ENCODE measurements at places on chromosomes 6 and 20.

- no peak for DNase-seq
Observed at GRCh38 chr20:16095226-16095625, 478.0 kb downstream of the KIF16B start.

DNA sequence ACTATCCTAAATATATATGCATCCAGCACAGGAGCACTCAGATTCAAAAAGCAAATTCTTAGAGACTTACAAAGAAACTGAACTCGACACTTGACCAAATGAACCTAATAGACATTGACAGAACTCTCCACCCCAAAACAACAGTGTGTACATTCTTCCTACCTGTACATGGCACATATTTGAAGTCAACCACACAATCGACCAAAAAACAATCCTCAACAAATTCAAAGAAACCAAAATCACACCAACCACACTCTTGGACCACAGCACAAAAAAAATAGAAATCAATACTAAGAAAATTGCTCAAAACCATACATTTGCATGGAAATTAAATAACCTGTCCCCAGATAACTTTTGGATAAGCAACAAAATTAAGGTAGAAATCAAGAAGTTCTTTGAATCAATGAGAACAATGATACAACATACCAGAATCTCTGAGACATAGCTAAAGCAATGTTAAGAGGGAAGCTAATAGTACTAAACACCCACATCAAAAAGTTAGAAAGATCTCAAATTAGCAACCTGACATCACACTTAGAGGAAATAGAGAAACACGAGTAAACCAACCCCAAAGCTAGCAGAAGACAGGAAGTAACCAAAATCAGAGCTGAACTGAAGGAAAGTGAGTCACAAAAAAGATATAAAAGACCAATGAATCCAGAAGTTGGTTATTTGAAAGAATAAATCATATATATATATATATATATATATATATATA lies 12.5 kb upstream of the TREM1 start:
- no peak for DNase-seq

- no peak for DNase-seq
Observed at GRCh38 chr20:1907586-1907985, 12.4 kb downstream of the SIRPA start.

GRCh38 chr6:158039571-158040050 lies 57.9 kb downstream of the SYNJ2 start:
- DNase-seq, result no peak

DNA sequence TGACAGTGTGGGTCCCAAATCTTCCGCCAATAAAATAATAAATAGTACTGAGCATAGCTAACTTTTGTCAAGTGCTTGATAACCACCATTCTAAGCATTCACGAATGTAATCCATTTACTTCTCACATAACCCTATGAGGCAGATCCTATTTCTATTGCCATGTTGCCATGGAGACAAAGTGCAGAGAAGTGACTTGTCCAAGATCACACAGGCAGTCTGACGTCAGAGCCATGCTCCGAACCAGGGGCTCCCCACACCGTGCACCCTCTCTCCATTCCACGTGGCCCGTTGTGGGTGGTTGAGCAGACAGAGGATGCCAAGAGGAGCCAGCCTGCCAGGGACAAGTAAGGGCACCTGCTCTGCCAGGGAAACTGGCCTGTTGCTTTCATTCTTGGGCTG lies 38.9 kb downstream of the CDH22 start:
- no peak for DNase-seq

GRCh38 chr6:34300332-34300751 lies 51.5 kb upstream of the SMIM29 start:
- no peak for DNase-seq
